Stimulated activated CD4-positive, alpha-beta T cell treated with anti-CD3 and anti-CD28 coated beads, Interleukin-12 subunit alpha, Interleukin-12 subunit beta, amount 100 ng/mL, for 48 hours (primary cell): ENCODE measurements at places on chromosomes 12 and 14.

- no peak for DNase-seq
Observed at GRCh38 chr12:118543651-118544050, 167.3 kb downstream of the SUDS3 start.

DNA sequence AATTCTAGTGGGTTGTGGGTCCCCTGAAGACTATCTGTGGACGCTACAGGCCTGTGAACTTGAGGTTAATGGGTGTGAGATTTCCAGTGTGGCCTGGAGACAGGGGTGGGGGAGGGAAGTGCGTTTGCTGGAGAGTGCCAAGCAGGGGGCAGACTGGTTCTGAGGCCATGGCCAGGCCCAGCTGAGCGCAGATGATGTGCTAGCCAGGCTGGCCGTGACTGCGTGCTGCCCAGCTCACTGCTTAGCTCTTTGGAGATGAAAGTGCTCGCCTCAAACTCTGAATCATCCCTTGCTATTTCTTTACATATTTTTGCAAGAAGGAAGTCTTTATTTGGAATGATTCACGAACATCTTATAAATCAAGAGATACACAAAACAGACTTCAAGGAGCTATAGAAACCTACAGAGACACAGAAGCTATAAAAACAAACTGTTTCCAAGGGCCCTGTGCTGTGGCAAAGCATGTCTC, 75.2 kb upstream of the PLEKHG3 start:
- DNase-seq: no peak

DNA sequence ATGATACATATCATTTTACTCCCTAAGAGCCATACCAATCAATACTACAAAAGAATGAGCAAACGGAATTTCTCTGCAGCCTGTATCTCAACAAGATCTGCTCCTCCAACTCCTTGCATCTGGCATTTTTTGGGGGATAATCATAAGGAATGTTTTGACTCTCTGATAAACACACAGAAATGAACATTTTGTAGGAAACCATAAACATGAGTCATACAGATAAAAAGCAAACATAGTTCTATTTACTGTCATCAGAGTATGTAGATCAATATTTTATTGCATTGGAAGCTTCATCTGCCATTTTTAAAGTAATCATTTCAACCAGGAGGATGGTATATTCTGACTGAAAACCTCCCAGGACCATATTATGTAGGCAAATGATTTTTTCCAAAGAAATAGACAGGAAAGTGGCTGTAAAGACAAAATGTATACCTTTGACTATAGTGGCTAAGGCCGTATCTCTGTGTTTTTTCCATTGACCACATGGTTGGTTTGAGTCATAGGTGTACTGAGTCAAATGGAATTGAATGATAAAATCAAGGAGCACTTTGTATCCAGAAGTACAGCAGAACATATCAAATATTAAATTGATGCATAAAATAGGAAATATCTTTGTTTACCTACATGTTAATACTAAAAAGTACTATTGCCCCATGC, 32.4 kb upstream of the CD69 start:
- DNase-seq: no peak

DNA sequence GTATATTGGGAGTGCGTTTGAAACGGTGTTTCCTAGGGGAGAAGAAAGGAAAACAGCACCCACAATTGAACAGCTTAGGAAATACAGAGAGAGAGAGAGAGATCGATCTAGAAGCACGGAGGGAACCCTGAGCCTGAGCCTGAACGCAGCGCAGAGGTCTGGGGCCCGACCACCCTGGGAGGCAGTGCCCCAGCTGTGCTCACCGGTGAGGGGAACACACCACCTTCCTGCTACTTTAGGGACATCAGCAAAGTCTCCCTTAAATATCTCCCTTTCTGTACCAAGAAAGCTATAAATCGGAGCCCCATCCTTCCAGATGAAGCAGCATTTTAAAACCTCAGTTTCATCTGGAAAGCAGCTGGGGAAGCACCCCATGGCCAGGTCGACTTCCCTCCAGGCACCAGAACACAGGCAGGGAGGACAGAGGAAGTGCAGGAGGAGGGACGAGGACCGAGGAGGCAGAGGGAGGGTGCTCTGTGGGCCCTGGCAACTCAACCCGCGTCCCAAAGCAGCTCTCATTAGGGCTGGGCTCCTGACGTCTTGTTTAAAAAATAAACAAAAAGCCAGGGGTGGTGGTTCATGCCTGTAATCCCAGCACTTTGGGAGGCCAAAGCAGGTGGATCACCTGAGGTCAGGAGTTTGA, 12.2 kb downstream of the RIMBP2 start:
- no peak for DNase-seq

DNA sequence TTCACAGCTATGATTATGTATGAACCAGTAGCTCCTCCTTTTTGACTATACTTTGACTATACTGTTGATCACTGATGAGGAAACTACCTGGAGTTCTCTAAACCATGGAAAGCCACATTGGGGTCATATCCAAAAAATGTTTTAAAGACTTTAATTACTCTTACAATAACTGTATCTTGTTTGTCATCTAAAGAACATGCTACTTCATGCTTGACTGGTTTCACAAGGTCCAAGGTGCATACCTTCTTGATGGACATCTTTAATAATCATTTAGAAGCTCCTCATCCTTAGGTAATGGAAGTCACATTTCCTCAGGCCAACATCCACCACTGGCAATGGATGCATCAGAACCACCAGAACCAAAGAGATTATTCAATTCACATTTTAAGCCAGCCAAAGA, 29.9 kb downstream of the WASHC3 start:
- DNase-seq: no peak

DNA sequence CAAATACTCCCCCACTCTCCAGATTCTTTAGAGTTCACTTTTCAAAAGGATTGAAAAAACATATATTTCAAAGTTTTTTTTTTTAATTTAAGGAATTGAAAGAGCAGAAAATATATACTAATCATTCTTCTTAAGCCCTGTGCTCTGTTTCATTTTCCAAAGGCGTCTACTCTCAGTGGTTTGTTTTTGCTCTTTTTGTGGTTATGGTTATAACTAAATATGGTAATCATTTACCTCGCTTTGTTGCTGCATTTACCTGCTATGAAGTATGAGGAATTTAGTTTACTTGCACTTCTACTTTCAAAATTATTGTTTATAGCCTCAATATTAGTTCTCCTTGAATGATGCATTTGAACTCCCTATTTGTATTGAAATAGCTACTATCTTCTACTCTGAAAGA, 55.9 kb upstream of the LRRK2 start:
- DNase-seq: no peak

DNA sequence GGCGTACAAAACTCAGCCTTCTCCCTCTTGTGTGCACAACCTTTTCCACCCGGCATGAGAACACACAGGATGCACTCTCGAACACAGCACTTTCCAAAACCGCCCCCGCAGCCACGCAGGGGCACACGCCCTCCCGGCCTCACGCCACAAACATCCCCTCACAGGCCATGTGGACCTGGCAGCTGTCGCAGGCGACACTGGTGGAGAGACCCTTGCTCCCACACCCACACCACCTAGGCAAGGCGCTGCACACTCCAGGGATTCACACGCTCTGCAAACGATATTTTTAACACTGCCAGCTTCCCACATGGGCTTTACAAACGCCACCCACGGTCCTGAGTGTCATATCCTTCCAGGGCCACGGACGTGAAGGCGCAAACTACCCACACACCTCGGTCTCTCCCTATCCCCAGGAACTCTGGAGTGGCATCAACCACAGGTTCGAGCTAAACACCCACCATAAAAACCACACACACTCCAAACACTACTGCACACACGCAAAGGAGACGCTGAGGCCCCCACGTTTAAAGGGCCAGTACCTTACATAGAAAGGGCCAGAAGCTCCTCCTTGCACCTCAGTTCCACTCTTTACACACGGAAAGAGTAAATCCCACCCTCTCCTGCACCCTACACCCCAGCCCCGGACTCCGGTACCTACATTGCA, 12.4 kb upstream of the ITGB7 start:
- peak; percentile 47 for DNase-seq
